Kasumi-1 (cell line): ENCODE measurements at places on chromosomes 16 and 17.

DNA sequence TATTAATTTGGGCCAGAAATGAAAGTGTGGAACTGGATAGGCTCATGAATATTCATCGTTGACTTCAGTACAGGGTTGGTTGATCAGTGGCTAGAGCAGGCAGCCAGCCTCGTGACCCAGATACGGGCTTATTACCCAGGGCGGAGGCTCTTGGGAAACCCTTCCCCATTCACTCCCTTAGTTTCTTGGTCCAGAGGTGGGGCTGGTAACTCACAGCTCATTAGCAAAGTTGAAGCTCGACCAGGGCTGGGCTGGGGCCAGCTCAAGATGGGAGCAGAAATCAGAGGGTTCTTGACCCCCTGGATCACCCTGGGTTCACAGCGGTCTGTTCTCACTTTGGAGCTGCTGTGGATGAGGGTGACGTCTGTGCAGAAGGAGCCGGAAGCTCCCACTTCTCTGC lies 44.6 kb upstream of the GSE1 start:
- DNase-seq, result no peak

GRCh38 chr17:21194226-21194625 lies 19.7 kb downstream of the TMEM11 start:
- DNase-seq, result no peak

DNA sequence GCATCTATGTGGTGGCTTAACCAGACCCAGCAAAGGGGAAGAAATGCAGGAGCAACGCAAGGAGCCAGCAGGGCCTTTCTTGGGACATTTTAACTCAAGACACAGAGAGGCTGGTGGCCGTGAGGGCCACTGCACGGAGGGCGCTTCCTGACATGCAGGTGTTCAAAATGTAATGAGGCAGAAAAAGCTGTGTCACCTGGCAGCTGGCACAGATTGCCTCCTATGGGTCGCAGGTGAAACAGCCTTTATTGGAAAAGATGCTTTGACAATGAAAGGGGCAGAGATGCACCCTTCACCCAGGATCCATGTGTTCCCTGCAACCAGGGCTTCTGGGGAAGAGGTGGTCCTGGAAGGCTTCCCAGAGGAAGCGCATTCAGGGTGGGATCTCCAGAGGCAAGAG lies 219.3 kb downstream of the XYLT1 start:
- DNase-seq, result no peak

DNA sequence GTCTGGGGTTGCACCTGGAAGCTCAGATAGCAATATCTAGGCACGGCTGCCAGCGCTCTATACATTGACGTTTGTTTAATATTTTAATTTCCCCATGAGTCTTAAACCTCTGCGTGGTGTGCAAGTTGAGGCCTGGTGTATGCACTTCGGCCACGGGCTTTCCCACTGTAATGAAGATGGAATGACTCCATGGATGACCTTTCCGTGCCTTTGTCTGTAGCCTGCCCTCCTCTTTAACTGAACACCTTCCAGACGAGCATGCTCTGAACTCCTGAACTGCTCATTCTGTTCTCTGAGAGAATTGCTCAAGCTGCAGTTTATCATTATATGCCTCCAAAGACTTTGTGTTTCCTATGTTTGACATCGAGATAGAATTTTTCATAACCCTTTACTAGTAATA lies 438.8 kb downstream of the WWOX start:
- no peak for DNase-seq

- DNase-seq, result no peak
Measured at GRCh38 chr17:43490621-43491020, 6.8 kb downstream of the DHX8 start.

GRCh38 chr16:57061084-57061905 lies 31.1 kb upstream of the CPNE2 start:
- DNase-seq, result peak; percentile 69

- DNase-seq, result no peak
Measured at GRCh38 chr16:12043953-12044352, 67.4 kb downstream of the SNX29 start.

- DNase-seq, result no peak
Measured at GRCh38 chr16:16928532-16929109, 542.1 kb downstream of the XYLT1 start.

DNA sequence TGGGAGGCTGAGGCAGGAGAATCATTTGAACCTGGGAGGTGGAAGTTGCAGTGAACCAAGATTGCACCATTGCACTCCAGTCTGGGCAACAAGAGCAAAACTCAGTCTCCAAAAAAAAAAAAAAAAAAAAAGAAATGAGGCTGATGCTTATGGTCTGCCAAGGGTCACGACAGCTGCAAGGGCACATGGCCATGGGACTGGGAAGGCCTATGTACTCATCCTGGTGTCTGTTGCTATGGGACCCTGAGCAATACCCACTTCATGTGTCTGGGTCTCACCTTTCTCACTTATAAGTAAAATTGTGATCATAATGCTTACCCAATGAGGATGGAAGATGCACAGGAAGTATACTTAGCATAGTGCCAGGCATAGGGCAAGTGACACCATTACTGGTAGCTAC lies 16.6 kb downstream of the MIEF2 start:
- no peak for DNase-seq

DNA sequence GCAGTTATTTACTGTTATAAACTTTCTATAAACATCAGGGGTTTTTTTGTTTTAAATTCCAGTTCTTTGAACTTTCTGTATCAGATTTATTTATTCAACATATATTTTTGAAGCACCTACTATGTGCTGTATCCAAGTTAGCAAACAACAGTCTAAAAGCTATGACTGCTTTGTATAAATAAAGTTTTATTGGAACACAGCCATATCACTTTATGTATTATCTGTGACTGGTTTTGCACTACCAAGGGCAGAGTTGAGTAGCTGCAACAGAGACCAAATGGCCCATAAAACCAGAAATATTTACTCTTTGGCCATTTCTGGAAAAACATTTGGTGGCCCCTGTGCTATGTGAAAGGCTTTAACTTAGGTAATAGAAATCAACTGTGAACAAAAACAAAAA lies 110.2 kb upstream of the ERCC4 start:
- no peak for DNase-seq

DNA sequence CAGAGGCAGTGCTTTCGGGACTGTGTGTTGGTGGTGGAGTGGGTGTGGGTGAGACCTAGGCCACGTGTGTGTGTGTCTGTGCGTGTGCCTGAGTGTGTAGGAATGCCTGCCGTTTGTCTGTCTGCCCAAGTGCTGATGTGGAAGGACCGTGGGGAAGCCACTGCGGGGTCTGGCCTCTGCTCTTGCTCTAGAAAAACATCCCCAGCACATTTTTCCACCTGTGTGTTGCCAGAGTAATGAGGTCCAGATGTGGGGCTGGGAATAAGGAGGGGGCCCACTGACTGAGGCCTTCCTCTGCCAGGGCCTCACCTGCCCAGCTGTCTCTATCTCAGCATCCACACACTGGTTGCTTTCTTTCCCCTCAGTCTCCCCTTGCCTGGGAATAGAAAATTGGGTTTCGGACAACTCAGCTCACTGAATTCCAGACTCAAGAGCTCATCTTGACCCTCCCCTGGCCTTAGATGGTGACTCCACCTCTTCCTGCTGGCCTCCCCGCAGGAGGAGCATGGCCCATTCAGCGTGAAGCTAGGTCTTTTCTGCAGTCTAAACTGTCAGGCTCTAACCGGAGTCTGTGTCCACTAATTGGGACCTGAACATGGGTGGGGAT lies 7.6 kb downstream of the SGCA start:
- no peak for DNase-seq

GRCh38 chr16:14496786-14497185 lies 133.3 kb downstream of the PARN start:
- DNase-seq, result no peak

DNA sequence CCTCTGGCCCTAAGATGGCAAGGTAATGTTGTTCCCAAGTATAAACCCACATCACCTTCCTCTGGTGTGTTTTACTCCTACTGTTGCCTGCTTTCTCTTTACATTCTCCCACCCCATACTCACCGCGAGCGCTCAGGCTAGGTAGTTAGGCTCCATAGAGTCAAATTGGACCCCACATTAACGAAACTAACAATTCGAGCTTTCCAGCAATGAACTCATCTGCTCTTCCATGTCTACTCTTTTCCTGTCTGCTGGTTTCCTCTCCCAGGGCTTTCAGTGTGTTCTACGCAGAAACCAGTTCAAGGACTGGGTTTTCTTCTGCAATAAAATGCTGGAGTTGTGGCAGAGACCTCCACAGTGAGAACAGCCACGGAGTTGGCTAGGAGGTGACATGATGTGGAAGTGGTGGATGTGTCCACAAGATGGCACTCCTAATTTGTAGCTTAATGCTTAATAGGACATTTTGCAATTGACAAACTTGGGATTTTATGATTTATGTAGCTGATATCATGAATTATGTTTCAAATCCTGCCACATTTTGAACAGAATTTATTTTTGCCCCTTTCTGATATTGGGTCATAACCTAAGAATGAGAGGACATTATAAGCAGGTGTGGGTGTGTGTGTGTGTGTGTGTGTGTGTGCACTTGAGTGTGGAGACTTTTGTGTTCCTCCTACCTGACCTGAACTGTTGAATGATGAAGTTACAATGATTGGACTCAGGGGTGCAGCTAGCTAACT lies 2.2 kb upstream of the UQCRC2 start:
- DNase-seq, result peak; percentile 1

DNA sequence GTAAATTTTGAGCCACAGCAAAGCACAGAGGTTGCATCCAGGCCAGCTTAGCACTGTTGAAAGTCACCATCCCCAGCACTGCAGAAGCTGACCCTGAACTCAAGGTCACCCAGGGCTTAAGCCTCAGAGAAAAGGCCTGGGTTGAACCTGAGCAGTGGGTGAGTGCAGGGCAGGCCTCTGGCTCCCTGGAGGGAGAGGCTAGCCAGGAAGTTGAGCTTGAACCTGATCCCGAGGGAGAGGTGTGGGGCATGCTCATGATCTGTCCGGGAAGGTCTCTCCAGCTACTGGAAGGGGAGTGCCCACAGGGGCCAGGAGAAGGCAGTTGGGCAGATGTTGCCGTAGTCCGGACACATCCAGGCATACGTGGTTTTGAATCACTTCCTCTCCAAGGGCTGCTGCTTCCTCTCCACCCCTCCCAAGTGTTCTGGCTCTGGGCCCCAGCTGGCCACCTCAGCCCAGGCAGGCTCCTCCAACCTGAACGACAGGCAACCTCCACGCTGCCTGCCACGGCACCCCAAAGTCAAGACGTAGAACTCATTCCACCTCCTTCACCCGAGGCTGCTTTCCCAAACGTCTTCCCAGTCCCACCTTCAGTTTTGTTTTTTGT lies 18.4 kb downstream of the CARHSP1 start:
- DNase-seq, result peak; percentile 59

DNA sequence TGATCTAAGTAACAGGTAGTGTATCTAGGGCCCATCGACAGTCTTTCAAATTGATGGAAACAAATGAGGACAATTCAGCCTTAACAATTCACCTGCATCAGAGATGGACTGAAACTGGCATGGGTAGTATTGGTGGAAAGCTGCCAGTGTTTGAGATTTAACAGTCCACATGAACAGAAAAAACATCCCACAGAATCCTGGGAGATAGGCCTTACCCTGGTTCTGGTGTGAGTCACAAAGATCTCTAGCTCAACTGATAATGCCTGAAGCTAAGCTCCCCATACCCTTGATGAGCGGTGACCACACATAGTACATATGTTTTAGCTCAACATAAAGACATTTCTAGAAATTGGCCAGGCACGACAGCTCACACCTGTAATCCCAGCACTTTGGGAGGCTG lies 21.9 kb downstream of the CRK start:
- DNase-seq, result no peak

GRCh38 chr17:35021520-35022380 lies 41.4 kb downstream of the LIG3 start:
- no peak for DNase-seq

GRCh38 chr17:46003907-46004748 lies 5.1 kb downstream of the STH start:
- no peak for DNase-seq

GRCh38 chr17:4485676-4486646 lies 12.7 kb upstream of the SPNS2 start:
- no peak for DNase-seq

DNA sequence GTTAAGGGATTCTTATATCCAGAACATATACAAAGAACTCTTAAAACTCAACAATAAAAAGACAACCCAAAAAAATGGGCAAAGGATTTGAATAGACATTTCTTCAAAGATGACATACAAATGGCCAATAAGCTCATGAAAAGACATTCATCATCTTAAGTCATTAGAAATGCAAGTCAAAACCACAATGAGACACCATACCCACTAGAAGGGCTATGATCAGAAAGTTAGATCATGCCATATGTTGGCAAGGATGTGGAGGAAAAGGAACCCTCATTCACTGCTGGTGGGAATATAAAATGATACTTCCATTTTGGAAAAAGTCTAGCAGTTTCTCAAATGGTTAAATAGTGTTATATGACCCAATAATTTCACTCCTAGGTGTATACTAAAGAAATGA lies 9.4 kb downstream of the PLD6 start:
- DNase-seq, result no peak

DNA sequence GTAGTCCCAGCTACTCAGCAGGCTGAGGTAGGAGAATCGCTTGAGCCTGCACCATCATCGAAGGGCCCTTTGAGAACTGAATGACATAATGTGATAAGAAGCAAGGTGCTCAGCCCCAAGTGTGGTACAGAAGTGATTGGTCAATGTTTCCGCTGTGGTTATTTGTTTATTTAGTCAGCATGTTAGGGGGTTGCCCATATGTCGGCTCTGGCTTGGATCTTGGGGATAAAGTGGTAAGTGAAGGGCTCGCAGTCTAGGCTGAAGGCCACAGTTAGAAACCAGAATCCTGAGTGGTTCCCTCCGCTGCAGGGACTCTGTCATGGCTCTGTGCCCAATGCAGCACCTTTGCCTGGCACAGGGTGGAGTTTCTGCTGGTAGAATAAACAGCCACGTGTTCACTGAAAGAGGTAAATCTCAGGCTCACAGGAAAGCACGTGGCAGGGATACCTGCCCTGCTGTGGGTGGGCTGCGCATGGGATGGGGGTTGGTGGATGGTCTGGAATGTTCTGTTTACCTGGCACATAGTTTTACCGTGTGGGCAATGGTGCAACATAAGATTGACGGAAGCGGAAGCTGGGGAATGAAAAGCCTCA lies 35.4 kb downstream of the SYT17 start:
- no peak for DNase-seq

DNA sequence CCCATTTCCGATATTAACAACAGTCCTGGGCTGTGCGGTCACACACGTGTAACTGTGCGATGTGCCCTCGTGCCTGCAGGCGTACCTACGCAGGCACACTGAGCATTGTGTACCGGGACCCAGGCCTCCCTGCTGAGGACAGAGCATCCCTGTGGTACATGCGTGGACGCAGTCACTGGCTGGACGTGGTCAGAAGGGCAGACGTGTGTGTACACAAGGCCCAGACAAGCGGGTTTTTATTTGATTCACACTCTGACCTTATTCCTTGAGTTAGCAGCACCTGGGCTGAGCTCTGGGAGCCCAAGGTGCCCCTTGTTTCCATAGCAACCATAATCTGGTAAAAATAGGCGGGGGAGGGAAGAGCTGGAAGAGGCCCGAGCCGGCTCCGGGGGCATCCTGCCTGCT lies 19.5 kb downstream of the RAP1GAP2 start:
- no peak for DNase-seq

- DNase-seq, result no peak
Measured at GRCh38 chr16:69927056-69927757, 23.9 kb upstream of the CLEC18A start.
